Smooth muscle cell of the coronary artery (primary cell): ENCODE measurements at places on chromosomes 13 and 19. TPM values are rescaled to one million over a fixed set of nuclear protein-coding genes. Genes with fewer than 3 reads are reported as not detected.

The ZNF723 gene
- not detected in 2 replicates for total RNA-seq

The TRAPPC2B gene
- 10.7 and 16.0 TPM in 2 replicates for total RNA-seq

The TYROBP gene
- total RNA-seq = not detected in 2 replicates

The MZF1 gene
- total RNA-seq = 9.5 and 15.8 TPM in 2 replicates

The SLC7A1 gene
- total RNA-seq = 10.6 and 14.1 TPM in 2 replicates

The CDC37 gene
- total RNA-seq = 256 and 276 TPM in 2 replicates

The FGF21 gene
- not detected in 2 replicates for total RNA-seq

The URI1 gene
- 58.3 and 79.7 TPM in 2 replicates for total RNA-seq

The PTH2 gene
- total RNA-seq = not detected in 2 replicates

The ZNF835 gene
- 0.08 and 3.4 TPM in 2 replicates for total RNA-seq

The CAPN12 gene
- 0.08 TPM in 1 of 2 replicates, not detected in the other for total RNA-seq

The CYP2F1 gene
- not detected in 2 replicates for total RNA-seq

The SHD gene
- total RNA-seq = not detected in 2 replicates

The LILRA1 gene
- total RNA-seq = not detected in 2 replicates

The SH2D3A gene
- not detected in 2 replicates for total RNA-seq

The VSTM2B gene
- total RNA-seq = not detected in 2 replicates

The FAM216B gene
- not detected in 2 replicates for total RNA-seq

The NKPD1 gene
- 0.08 and 0.23 TPM in 2 replicates for total RNA-seq

The RNF17 gene
- 0.30 TPM in 1 of 2 replicates, not detected in the other for total RNA-seq

The CASP14 gene
- total RNA-seq = not detected in 2 replicates

The HCST gene
- total RNA-seq = 0.60 and 4.6 TPM in 2 replicates

The SYNGR4 gene
- not detected in 2 replicates for total RNA-seq

The CEACAM21 gene
- not detected in 2 replicates for total RNA-seq

The KLK6 gene
- total RNA-seq = 0.08 TPM in 1 of 2 replicates, not detected in the other

The ZNF414 gene
- total RNA-seq = 2.2 and 4.8 TPM in 2 replicates

The OXGR1 gene
- total RNA-seq = not detected in 2 replicates

The UGGT2 gene
- total RNA-seq = 17.6 and 61.3 TPM in 2 replicates

The TEKTIP1 gene
- not detected in 2 replicates for total RNA-seq

The LRG1 gene
- not detected in 2 replicates for total RNA-seq

The GRIN2D gene
- 0.23 TPM in 2 replicates for total RNA-seq

The MAP4K1 gene
- total RNA-seq = 0.08 TPM in 1 of 2 replicates, not detected in the other

The ZNF793 gene
- 1.6 and 2.2 TPM in 2 replicates for total RNA-seq

The PEAK3 gene
- not detected in 2 replicates for total RNA-seq

The GPR32 gene
- not detected in 2 replicates for total RNA-seq

The FCER2 gene
- not detected in 2 replicates for total RNA-seq

The SULT2A1 gene
- total RNA-seq = not detected in 2 replicates

The SIAH3 gene
- total RNA-seq = not detected in 2 replicates

The ATP4B gene
- total RNA-seq = not detected in 2 replicates

The NLRP11 gene
- not detected in 2 replicates for total RNA-seq

The TIMM44 gene
- total RNA-seq = 56.6 and 66.4 TPM in 2 replicates

The FFAR2 gene
- not detected in 2 replicates for total RNA-seq

The IGFLR1 gene
- 0.60 and 2.1 TPM in 2 replicates for total RNA-seq

The KLK15 gene
- total RNA-seq = not detected in 2 replicates

The LRRC63 gene
- under 0.01 TPM in 1 of 2 replicates, not detected in the other for total RNA-seq

The SIGLEC8 gene
- total RNA-seq = not detected in 2 replicates

The ADGRE3 gene
- total RNA-seq = not detected in 2 replicates

The CYP4F8 gene
- total RNA-seq = not detected in 2 replicates

The OR7C1 gene
- total RNA-seq = not detected in 2 replicates

The NHLRC3 gene
- total RNA-seq = 12.3 and 14.2 TPM in 2 replicates

The ADGRE2 gene
- under 0.01 and 0.35 TPM in 2 replicates for total RNA-seq
